ENCODE measurements at places on chromosomes 1 and 21. TPM values are rescaled to one million over a fixed set of nuclear protein-coding genes. Genes with fewer than 3 reads are reported as not detected.
A peak's percentile ranks its signal among the peaks of the same experiment; 100 is the strongest.

- DNase-seq, result no peak
- no peak overlapping the region for H3K27ac ChIP-seq
- H3K27me3 ChIP-seq, result no peaks in the 10 kb centered on the region
- no peak overlapping the region for H3K4me3 ChIP-seq
- no peaks in the 10 kb centered on the region for H3K36me3 ChIP-seq
- no peaks in the 10 kb centered on the region for H3K4me1 ChIP-seq
These were observed 13.8 kb downstream of the CNIH3 start for GRCh38 chr1:224629965-224630364.

- H3K36me3 ChIP-seq, result no peaks in the 10 kb centered on the region
- no peak for DNase-seq
- H3K4me3 ChIP-seq, result no peak overlapping the region
- H3K27ac ChIP-seq, result no peak overlapping the region
- no peaks in the 10 kb centered on the region for H3K4me1 ChIP-seq
- no peaks in the 10 kb centered on the region for H3K27me3 ChIP-seq
These were observed 39.1 kb upstream of the AGL start for GRCh38 chr1:99811075-99811474.

DNA sequence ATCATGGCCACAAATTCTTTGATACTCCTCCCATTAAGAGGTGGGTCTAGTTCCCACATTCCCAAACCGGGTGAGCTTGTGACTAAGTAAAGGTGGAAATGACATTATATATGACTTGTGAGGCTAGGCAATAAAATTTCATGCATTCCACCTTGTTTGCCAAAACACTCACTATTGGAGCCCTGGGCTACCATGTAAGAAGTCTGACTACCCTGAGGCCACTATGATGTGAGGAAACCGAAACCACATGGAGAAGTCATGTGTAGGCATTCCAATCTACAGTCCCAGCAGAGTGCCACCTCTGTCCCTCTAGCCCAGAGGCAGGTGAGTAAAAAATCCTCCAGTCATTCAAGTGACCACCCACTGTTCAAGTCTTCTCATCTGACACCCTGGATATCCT lies 17.9 kb upstream of the SMG7 start:
- H3K27me3 ChIP-seq, result no peaks in the 10 kb centered on the region
- no peak for DNase-seq
- H3K4me1 ChIP-seq, result no peaks in the 10 kb centered on the region
- H3K36me3 ChIP-seq, result no peaks in the 10 kb centered on the region
- no peak overlapping the region for H3K27ac ChIP-seq
- no peak overlapping the region for H3K4me3 ChIP-seq

ARHGEF2 gene
- total RNA-seq, result 93.7 TPM

- H3K27me3 ChIP-seq, result no peaks in the 10 kb centered on the region
- no peak for DNase-seq
- no peaks in the 10 kb centered on the region for H3K36me3 ChIP-seq
- H3K27ac ChIP-seq, result peak overlapping the region; percentile 18
- no peak overlapping the region for H3K4me3 ChIP-seq
These were observed 59.2 kb upstream of the KCNK2 start for GRCh38 chr1:215023155-215023832.

DNA sequence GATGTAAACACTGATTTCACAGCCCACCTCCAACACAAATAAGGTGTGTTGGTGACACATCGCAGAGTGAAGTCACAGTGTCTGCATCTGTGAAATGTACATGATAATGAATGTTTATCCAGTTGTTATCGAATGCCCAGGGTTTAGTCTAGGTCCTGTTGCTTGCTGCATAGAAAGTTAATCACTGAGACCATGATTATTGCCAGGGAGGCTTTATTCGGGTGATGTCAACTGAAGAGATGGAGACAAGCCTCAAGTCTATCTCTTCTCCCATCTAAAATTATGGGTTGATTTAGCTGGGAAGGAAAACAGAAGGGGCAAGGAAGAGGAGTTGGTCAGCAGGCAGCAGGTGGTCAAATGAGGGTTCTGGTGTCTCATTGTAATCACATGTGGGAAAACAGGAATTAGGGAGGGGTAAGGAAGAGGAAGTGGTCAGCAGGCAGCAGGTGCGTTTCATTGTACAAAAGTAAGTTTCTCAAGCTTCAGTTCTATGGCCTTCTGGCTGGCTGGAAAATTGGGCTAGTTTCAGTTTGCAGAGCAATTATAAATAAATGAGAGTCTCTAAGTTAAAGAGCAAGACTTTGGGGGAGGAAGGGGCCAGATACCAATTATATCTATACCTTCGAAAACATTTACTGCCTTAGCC lies 146.3 kb upstream of the DNAH14 start:
- no peak overlapping the region for H3K27ac ChIP-seq
- H3K4me1 ChIP-seq, result no peaks in the 10 kb centered on the region
- no peaks in the 10 kb centered on the region for H3K36me3 ChIP-seq
- no peak overlapping the region for H3K4me3 ChIP-seq
- DNase-seq, result no peak

ABCD3 gene
- 36.1 TPM for total RNA-seq

- H3K27ac ChIP-seq, result no peak overlapping the region
- no peak overlapping the region for H3K4me3 ChIP-seq
- DNase-seq, result no peak
These were observed 38.0 kb upstream of the ACTRT2 start for GRCh38 chr1:2983319-2983705.

GRCh38 chr1:191913260-191913977 lies 244.8 kb upstream of the RGS18 start:
- DNase-seq, result no peak
- no peak overlapping the region for H3K27ac ChIP-seq
- no peaks in the 10 kb centered on the region for H3K36me3 ChIP-seq
- H3K27me3 ChIP-seq, result no peaks in the 10 kb centered on the region
- no peaks in the 10 kb centered on the region for H3K4me1 ChIP-seq

- H3K4me1 ChIP-seq, result no peaks in the 10 kb centered on the region
- H3K4me3 ChIP-seq, result no peak overlapping the region
- DNase-seq, result no peak
- H3K36me3 ChIP-seq, result no peaks in the 10 kb centered on the region
- no peak overlapping the region for H3K27ac ChIP-seq
These were observed 88.3 kb upstream of the NGF start for GRCh38 chr1:115426231-115426771.

MAP10 gene
- 3.4 TPM for total RNA-seq

PALMD gene
- total RNA-seq, result 77.7 TPM

GRCh38 chr1:216523449-216524190 lies 100.4 kb upstream of the USH2A start:
- no peaks in the 10 kb centered on the region for H3K36me3 ChIP-seq
- no peaks in the 10 kb centered on the region for H3K27me3 ChIP-seq
- H3K27ac ChIP-seq, result no peak overlapping the region
- H3K4me3 ChIP-seq, result no peak overlapping the region

DNA sequence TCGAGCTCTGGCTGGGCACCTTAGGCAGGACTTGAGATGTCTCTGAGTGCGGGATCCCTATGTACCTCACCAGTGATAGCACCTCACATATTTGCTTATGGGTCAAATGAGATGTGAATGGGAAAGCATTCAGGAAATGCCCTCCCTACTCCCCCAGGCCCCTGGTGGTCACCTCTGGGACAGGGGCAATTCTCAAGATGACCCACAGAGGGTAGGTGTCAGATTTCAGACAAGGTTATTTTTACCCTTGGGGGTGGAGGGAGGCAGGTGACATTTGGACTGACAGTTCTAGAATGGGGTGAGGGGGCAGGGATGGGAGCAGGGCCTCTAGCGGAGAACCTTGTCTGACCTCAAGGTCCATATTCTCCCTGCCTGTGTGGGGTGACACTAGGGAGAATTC lies 27.1 kb downstream of the ACOT11 start:
- no peak overlapping the region for H3K27ac ChIP-seq
- no peaks in the 10 kb centered on the region for H3K36me3 ChIP-seq
- no peak for DNase-seq
- peaks cover 9% of the 10 kb centered on the region for H3K4me1 ChIP-seq
- H3K27me3 ChIP-seq, result no peaks in the 10 kb centered on the region
- H3K4me3 ChIP-seq, result no peak overlapping the region

- H3K27ac ChIP-seq, result no peak overlapping the region
- H3K36me3 ChIP-seq, result no peaks in the 10 kb centered on the region
- DNase-seq, result no peak
- no peaks in the 10 kb centered on the region for H3K4me1 ChIP-seq
- no peaks in the 10 kb centered on the region for H3K27me3 ChIP-seq
These were observed 21.0 kb downstream of the JUN start for GRCh38 chr1:58762806-58763205.

GRCh38 chr1:151508833-151509232 lies 2.4 kb upstream of the CGN start:
- H3K36me3 ChIP-seq, result no peaks in the 10 kb centered on the region
- H3K27ac ChIP-seq, result no peak overlapping the region
- no peak for DNase-seq
- no peaks in the 10 kb centered on the region for H3K4me1 ChIP-seq
- H3K27me3 ChIP-seq, result no peaks in the 10 kb centered on the region

GRCh38 chr21:29175408-29176134 lies 45.1 kb downstream of the MAP3K7CL start:
- H3K27me3 ChIP-seq, result no peaks in the 10 kb centered on the region
- H3K27ac ChIP-seq, result no peak overlapping the region
- no peak overlapping the region for H3K4me3 ChIP-seq
- H3K36me3 ChIP-seq, result no peaks in the 10 kb centered on the region
- no peak for DNase-seq
